ENCODE measurements at places on chromosomes 13 and 19.

GRCh38 chr13:35808846-35809245 lies 322.3 kb downstream of the DCLK1 start:
- DNase-seq, result no peak

GRCh38 chr13:110592665-110593064 lies 22.7 kb upstream of the NAXD start:
- DNase-seq, result no peak

- no peak for DNase-seq
Observed at GRCh38 chr19:16943942-16944625, 55.3 kb downstream of the F2RL3 start.

GRCh38 chr13:97844151-97844550 lies 109.3 kb upstream of the IPO5 start:
- no peak for DNase-seq

DNA sequence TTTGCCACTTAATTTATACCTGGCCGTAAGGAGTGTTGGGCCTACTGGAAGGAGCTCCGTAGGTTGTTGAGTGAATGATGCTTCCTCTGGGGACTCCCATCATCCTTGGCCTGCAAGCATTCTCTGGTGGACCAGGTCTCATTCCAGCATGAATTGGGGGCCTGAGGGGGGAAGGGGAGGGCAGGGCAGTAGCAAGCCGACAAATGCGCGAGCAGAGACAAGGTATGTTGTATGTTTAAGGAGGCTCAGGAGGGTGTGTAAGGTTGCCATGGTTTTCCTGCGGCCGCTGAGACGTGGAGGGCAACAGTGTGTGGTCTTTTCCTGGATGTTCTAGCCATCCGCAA lies 749 bp downstream of the ZNF264 start:
- DNase-seq, result no peak

- no peak for DNase-seq
Observed at GRCh38 chr13:112983428-112984196, 14.6 kb downstream of the MCF2L start.

Data from CD4-positive, alpha-beta T cell treated with Interleukin-2 at 100 ng/mL for 4 hours (primary cell).